ENCODE measurements at places on chromosomes 1 and 21.

- peak; percentile 41 for DNase-seq
Observed at GRCh38 chr1:82503822-82504221, 703.1 kb downstream of the ADGRL2 start.

- no peak for DNase-seq
Observed at GRCh38 chr1:12186679-12186985, 19.8 kb downstream of the TNFRSF1B start.

DNA sequence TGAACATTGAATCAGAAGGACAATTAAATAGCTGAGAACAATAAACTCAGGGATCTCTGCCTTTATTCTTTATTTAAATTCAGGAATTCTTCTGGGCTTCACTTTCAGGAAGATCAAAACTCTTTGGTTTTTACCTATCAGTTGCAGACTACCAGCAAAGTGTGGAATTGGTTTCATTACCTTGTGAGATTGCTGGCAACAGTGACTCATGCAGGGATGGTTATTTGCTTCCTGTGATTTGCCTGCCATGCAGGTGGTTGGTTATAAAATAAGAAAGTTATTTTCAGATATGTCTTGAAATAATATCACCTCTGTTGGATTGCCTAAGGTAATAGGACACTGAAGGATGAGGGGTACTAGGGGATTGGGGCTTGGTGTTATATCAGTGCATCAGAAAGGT, 204.6 kb downstream of the PTBP2 start:
- DNase-seq: no peak

- peak; percentile 20 for DNase-seq
Observed at GRCh38 chr1:209319057-209319432, 264.5 kb upstream of the CAMK1G start.

DNA sequence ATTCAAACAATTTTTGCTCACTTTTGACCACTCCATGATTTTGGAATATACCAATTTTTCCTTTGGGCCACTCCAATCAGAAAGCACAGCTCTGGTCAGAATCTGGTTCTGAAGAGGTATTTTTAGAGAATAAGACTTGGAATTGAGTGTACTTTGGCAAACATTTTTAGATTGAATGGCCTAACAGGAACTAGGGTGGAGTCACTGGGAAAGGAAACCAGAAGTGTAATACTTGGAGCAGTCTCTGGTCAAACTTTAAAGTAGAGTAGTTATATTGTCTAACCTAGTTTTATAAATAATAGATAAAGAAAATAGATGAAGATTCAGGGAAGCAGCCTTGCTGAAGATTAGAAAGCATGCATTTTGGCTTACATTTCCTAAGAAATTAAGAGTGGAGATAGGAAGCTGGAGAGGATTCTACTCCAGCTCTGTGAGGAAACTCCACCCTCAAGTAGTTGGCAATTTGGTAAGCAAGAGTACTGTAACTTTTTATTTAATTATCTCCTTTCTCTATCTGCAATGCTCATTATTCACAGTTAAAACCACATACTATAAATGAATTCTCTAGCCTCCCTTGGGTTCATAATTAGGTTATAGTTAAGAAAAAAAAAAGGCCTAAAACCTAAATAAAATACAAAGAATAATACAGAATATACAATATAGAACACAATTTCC, 15.8 kb downstream of the STIL start:
- no peak for DNase-seq

GRCh38 chr21:25457411-25457810, 149.9 kb downstream of the MRPL39 start:
- DNase-seq: peak; percentile 56

DNA sequence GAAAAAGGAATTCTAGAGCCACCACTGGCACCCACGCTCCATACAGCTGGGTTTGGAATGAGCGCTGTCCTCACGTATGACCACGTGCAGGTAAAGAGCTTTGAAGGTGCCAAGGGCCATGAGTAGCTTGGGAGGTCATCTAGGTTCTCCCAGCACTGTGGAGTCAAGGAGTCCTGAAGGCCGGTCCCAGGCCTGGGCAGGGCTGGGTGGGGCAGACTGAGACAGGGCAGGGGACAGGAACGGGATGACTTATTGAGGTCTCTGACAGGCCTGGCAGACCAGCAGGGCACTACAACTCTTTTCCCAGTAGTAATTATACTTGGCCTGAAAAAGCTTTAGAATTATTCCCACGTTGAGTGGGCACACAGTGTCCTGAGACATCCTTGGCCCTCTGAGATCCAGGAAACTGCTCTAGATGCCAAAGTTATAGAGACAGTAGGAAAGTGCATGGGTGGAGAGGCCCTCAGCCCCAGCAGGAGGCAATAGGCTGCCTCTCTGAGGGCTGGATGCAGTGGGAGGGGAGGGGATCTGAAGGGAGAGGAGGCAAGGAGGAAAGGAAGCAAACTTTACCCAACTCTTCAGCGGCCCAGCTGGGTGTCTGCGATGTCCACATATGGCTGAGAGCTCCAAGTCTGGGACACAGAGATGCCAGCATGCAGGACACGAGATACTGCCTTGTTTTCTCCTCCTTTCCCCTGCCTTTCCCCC, 1.8 kb upstream of the CDA start:
- no peak for DNase-seq

Measured in RWPE1 (cell line).